ENCODE measurements at places on chromosomes 5 and 9. TPM values are rescaled to one million over a fixed set of nuclear protein-coding genes. Genes with fewer than 3 reads are reported as not detected.
A peak's percentile ranks its signal among the peaks of the same experiment; 100 is the strongest.

The BASP1 gene
- 3.4 TPM for total RNA-seq

The KLHL3 gene
- total RNA-seq: 22.3 TPM

The GMCL2 gene
- total RNA-seq: not detected

The NTRK2 gene
- total RNA-seq: 4.5 TPM

The ADRB2 gene
- total RNA-seq: 5.6 TPM

The PITX1 gene
- total RNA-seq: not detected

The CCNB1 gene
- total RNA-seq: 2.5 TPM

The TRPM3 gene
- total RNA-seq: 0.16 TPM

The PCDH12 gene
- total RNA-seq: 9.2 TPM

The SPINK4 gene
- not detected for total RNA-seq

GRCh38 chr9:110048403-110048975 is 159.5 kb downstream of the C9orf152 start:
- DNase-seq: peak; percentile 88

GRCh38 chr5:59260200-59260599 is 633.3 kb downstream of the PDE4D start:
- DNase-seq: no peak

DNA sequence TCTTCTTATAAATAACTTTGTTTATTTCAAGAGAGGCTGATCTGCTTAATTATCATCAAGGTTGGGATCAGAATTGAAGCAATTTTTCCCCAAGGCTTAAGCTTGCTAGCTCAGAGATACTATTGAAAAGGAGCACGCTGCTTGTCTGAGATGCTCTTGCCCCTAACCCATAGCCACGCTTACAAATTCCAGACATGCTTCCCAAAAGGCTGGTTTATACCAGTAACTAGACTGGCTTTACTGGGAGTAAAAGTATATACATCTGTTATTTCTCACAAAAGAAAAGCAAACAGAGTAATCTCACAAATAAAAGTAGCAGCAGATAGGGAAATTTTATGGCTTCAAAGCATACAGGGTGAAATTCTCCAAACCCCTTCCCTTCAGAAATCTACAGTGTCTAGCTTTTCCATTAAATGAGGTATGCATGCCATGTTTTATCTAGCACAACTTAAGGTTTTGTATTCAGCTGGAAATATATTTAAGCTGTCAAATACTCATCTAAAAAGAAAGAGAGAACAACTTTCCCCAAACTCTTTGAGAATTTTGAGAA is 163.2 kb upstream of the TRPC7 start:
- no peak for DNase-seq

DNA sequence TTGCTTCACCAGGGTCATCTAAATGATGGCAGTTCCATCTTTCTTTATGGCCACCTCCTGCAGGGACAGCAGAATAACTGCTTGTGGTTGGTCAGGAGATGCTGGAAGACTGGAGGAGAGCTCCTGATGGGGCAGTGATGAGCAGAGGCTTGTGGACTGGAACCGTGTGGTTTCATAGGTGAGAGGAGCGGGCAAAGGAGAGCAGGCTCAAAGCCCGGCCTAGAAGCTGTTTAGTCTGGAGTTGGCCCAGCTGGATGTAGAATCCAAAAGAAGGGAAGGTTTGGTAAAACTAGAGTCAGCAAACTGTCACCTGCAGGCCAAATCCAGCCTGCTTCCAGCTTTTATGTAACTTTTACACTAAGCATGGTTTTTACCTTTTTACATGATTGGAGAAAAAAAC is 32.9 kb upstream of the TLE1 start:
- no peak for DNase-seq

DNA sequence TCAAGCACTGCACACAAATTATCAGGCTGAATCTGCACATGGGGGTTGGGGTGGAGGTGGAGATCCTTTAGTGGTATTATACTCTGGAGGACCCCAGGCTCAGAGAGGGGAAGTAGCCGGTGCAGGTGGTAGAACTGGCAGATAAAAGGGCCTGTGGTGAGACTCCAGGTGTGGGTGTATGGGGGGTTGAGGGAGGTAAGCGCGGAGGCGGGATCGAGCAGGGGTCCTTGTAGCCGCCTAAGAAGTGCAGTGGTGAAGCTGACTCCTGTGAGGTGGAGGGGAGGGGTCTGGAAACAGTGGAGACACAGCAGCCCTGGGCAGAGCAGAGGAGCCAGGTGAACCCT is 841 bp downstream of the ACSL6 start:
- DNase-seq: no peak

GRCh38 chr5:149156435-149157083 is 15.3 kb downstream of the ABLIM3 start:
- no peak for DNase-seq

GRCh38 chr5:10581867-10582511 is 18.1 kb downstream of the ANKRD33B start:
- DNase-seq: no peak

DNA sequence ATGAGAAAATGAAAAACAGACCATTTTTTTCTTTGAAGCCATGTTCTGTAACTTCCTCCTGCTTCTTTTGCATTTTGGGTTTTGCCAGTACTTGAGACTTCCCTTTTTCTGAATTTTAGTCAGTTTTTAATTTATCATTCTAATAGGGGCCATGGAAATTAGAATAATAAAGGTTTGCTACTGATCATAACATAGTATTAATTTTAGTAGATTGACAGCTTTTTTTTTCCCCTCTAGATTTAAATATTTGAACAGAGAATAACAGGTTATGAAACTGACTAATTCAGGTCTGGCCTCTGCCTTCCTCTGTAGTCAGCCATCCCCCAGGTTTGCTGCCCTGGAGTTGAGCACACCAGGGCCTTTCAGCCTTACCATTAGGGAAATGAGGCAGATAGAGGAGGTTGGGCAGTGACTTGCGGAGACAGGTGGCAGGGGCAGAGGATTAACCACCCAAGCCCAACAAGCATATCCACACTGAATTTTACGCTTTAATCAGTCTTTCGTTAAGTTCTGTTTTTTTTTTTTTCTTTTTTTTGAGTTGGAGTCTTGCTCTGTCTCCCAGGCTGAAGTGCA is 80.1 kb upstream of the TNFAIP8 start:
- DNase-seq: no peak

- no peak for DNase-seq
Observed at GRCh38 chr5:31656806-31657205, 17.9 kb downstream of the PDZD2 start.

- DNase-seq: no peak
Observed at GRCh38 chr5:5711112-5711511, 288.6 kb downstream of the ICE1 start.

GRCh38 chr9:17509701-17510100 is 69.2 kb upstream of the SH3GL2 start:
- DNase-seq: no peak

DNA sequence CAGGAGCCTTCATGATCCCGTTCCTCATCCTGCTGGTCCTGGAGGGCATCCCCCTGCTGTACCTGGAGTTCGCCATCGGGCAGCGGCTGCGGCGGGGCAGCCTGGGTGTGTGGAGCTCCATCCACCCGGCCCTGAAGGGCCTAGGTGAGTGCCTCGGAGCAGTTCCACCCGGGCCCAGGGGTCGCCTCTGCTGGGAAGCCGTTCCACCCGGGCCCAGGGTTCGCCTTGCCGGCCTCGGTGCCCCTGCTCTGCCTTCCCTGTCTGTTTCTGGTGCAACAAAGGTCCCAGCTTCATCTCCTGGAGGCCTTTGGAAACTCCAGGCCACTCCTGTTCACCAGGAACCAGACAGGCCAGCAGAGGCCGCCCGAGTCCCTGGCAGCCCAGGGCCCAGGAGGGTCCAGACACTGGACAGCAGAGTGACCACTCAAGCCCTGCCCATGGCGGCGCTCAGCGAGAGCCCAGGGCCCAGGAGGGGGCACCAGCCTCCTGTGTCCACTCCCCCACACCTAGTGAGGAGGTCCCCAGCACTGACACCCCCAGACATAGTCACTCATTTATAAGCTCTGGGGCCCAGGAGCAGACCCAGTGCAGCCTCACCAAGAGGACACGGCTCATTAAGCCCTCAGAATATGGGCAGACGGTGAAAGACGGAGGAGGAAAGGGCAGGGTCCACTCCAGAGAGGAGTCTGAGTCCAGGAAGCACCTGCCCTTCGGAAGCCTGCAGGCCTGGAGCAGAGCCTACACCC is 7.5 kb downstream of the SLC6A19 start:
- DNase-seq: peak; percentile 34

- peak; percentile 56 for DNase-seq
Observed at GRCh38 chr9:128203707-128204551, 750 bp downstream of the DNM1 start.

DNA sequence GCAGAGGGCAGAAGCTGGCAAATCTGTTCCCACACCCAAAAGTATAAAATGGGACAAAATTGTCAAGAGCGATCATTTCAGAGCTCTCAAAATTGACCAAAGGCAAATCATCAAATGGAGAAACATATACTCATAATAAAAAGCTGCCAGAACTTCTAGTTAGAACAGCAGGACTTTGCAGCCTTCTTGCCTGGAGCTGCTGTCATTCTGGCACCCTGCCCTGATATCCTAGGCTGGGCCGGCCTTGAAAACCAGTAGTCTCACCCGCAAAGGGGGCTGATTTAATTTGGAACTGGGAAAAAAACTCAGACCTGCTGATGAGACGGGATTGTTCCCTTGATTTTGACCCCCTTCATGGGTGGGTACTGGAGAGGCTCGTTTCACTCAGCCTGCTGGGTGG is 18.5 kb downstream of the OR2V1 start:
- no peak for DNase-seq

DNA sequence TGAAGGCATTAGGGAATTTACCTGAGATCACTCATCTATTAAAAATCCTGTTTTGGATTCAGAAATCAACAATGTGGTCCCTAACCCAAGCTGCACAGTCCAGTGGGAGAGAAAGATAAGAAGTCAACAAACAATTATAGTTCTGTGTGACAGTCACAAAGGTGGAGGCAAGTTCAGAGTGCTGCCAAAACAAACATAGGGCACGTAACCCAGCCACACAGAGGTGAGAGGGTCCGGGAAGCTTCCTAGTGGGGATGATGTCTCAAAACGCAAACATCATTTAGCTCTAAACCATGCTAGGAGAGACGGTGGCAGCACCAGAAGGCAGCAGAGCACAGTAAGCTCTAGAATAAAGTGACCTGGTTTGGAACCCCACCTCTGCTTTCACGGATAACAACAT is 158.9 kb downstream of the MAPKAP1 start:
- no peak for DNase-seq

- DNase-seq: no peak
Observed at GRCh38 chr9:110785166-110785565, 116.6 kb downstream of the MUSK start.
